Activated gamma-delta T cell (primary cell): ENCODE measurements at places on chromosomes 2 and 18.

GRCh38 chr2:655626-656025, 21.6 kb downstream of the TMEM18 start:
- DNase-seq: no peak

- DNase-seq: no peak
Measured at GRCh38 chr2:232839411-232840079, 30.5 kb upstream of the SNORC start.

DNA sequence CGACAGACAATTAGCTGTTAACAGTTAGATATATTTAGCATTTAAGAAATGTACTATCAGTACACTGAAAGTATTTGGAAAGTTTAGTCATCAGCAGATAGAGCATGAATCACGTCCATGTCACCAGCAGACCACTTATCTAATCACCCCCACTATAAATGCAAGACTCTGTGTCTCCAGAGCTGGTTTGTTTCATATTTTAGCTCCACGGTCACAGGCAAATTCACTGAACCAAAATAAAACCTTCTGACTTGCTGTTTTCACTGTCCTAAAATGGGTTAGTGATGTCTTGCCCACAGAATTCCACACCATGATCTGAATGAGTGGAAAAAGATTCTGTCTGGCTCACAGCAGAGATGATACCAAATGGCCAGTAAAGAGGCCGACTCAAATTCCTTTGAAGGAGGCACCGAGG, 64.9 kb downstream of the CDH2 start:
- DNase-seq: no peak

- DNase-seq: no peak
Measured at GRCh38 chr2:47509250-47509649, 106.3 kb downstream of the MSH2 start.

GRCh38 chr2:32852856-32853255, 93.9 kb upstream of the LTBP1 start:
- DNase-seq: no peak

DNA sequence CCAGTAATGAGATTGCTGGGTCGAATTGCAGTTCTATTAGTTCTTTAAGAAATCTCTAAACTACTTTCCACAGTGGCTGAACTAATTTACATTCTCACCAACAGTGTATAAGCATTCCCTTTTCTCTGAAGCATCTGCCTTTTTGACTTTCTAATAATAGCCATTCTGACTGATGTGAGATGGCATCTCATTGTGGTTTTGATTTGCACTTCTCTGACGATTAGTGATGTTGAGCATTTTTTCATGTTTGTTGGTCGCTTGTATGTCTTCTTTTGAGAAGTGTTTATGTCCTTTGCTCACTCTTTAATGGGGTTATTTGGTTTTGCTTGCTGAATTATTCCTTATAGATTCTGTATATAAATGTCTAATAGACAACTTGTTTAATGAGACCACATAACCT, 69.6 kb upstream of the UGP2 start:
- no peak for DNase-seq

DNA sequence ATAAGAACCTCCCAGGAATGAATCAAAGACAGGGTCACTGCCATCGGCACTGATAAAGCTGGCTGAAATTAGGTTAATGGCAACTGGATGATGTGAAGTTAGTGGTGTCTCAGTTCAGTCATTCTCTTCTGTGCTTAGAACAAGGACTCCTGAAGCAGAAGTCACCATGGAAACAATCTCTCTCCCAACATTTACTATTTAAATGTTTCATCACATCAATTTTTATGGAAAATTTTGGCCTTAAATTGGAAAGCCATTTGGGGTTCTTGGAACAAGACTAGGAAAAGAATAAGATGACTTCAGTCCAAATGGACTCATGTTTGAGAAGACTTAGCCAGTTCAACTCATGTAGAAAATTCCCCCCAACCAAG, 15.5 kb upstream of the ARL5A start:
- DNase-seq: no peak

GRCh38 chr2:157231476-157231875, 26.0 kb upstream of the GALNT5 start:
- DNase-seq: no peak

- no peak for DNase-seq
Measured at GRCh38 chr2:55620123-55620779, 2.8 kb upstream of the PPP4R3B start.

GRCh38 chr2:203401-203800, 60.4 kb downstream of the SH3YL1 start:
- no peak for DNase-seq

- no peak for DNase-seq
Measured at GRCh38 chr18:12460874-12461273, 53.1 kb downstream of the PRELID3A start.

DNA sequence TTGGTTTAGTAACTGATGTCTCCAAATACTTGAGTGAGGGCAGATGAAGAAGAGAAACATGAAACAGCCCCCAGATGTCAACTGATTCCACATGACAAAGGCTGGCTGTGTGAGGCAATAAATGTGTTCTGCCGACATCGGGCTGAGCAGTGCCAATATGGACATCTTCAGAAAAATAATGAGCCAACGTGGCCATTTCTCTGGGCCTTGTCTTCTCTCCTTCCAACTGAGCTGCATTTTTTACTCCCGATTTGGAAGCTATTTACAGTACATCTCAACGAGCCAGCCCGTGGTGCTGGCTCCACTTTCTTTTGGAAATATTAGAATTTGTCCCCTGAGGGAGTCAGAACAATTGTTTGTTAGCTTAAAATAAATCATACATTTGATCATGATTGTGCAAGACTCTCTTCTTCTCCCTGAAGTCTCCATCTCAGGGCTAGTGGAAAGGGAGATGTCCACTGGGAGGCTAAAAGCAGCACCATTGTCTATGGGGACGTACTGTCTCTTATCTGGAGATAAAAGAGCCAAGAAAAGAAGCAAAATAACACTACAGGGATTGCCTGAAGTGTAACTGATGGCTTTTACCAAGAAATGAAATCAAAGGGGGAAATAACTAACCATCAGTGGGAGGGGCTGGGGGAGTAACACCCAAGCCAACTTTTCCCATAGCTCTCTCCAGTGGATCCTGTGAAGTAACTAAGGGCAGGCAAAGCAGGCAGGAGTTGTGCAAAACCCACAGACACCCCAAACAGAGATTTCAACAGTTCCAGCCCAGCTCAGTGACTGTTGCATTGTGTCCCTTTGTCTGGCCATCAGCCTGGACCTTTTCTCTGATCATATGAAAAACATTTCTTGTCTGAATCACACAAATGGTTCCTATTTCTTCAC, 114.8 kb downstream of the RDH14 start:
- DNase-seq: no peak

GRCh38 chr2:233563663-233564430, 2.7 kb downstream of the USP40 start:
- DNase-seq: no peak

DNA sequence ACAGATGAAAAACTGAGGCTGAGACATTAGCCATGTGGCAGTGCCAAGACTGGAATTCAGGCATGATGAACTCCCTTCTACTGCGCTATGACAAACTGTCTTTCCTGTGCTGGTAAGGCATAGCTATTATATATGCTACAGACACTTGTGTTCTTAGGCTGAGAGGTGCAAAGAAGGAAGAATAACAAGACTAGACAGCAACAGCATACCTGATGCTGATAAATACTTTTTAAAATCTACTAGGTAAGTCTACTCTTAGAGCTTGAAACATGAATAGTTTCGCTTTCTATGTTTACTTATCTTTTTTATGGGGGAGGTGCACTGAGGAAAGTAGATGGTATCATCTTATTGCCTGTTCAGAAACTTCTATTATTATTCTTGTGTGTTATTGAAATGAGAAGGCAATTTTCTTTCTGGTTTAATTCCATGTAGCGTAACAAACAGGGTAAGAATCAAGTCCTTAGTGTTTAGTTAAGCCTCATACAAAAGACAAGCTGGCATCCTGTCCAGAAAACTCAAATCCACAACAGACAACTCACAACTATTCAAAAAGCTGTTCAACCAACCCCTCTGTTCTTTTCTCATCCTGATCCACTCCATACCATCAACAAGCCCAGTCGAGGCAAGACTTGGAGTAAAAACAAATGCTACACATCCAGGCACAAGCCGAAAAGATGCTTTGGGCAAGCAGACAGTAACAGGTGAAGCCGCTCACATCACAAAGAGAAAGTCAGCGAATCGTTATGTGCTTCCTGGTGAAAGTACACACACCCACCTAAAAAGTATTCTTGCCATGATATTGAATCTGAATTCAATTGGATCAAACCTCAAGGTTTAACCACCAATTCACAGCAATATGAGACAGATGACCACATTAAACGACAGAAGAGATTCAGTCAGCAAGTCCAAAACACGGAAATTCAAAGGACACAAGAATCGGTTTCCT, 1.5 kb downstream of the TTC32 start:
- no peak for DNase-seq

- no peak for DNase-seq
Measured at GRCh38 chr18:59837586-59837985, 62.2 kb upstream of the PMAIP1 start.

- no peak for DNase-seq
Measured at GRCh38 chr2:152466041-152466440, 131.1 kb downstream of the FMNL2 start.

DNA sequence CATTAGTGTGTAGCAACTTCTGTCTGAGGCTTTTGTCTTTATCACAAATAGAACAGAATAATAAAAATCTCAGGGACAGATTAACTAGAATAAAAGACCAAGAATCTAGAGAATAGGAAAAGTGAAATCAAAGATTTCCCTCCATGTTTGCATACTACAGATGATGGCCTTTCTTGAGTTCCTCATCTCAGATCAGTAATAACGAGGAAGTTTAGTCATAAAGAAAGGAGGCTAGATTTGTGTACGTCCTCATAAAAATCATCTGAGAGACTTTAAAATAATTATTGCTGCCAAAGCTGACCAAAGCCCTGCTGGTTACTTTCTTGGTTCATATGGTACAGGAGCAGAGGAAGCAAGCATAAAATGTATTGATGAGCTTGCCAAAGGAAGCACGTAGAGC, 117.3 kb downstream of the MIB1 start:
- no peak for DNase-seq

- no peak for DNase-seq
Measured at GRCh38 chr2:61423714-61424113, 47.2 kb downstream of the USP34 start.

DNA sequence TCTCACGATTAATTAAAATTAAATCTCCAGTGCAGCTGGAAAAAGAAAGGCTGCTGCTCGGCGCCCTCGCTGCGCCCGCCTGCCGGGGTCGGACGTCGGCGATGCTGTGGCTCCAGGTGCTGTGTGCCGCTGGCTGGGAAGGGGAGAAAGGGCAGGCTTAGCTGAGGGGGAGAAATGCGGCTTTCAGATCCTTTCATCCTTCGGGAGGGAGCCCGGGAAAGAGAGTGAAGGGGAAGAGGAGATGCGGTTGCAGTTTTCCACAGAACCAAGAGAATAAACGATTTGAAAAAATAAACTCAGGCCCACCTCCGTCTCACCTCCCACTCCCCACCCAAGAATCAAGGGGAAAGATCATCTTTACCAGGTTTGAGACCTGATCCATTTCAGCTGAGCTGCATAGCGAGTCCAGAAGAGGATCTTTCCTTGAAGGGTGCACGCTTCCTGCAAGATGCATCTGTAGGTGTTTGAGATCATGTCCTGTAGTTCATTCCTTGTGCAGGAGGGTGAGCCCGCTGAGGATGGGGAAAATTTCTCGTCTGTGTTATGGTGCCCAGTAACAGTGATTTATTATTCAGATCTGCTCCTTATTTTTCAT, 495 bp downstream of the TMEM169 start:
- DNase-seq: no peak

DNA sequence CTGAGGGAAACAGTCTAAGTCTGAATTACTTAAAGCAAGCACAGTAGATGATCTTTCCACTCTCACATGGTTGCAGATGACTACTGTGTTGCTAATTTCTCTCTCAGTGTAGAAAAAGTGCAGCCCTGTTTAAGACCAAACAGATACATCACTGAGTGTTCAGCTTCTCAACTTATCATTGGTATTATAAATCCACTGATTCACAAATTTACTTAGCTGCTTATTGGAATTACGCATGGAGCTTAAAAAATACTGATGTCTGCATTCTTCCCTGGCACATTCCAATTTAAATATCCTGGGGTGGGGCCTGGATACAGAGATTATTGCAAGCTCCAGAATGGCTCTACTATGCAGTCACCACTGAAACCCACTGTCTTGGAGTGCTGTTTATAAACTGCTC, 411.2 kb downstream of the RND3 start:
- DNase-seq: no peak

GRCh38 chr2:222105046-222105445, 193.8 kb downstream of the PAX3 start:
- no peak for DNase-seq

GRCh38 chr2:165876712-165877111, 76.9 kb downstream of the TTC21B start:
- DNase-seq: no peak

DNA sequence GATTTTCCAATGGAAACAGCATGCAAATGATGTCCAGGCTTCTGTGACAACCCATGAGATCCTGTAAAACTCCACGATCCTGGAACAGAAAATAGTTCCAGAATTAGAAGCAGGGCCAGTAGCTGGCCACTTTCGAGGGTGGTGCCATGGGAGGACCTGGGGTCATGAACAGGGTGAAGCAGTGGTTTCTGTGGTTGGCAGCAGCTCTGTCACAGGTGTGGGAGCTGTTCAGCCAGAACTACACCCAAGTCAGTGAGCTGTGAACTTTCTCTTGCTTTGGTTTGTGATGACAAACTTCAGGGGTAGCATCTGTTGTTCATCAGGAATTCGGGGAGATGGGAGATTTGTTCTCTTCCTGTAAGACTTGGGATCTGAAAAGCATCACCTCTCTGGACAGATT, 314.4 kb upstream of the NT5C1B start:
- no peak for DNase-seq

DNA sequence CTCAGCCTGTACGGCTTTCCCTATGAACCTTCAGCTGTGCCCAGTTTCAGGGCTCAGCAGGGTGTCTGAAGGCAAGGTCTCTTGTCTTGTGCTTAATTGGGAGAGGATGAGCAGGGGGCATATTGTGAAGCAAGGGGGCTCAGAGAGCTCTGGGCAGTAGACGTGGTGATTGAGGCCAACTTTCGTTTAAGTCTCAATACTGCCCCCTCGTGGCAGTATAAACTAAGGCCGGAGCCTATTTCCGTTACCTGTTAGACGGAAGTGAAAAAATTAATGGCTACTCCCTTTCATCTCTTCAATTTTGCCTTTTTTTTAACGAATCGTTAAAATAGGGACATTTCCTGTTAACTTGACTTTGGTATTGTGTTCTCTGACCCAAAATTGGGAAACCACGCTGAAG, 193.4 kb downstream of the TDRD15 start:
- DNase-seq: no peak

- no peak for DNase-seq
Measured at GRCh38 chr2:226915846-226916360, 80.0 kb downstream of the RHBDD1 start.

- DNase-seq: no peak
Measured at GRCh38 chr18:23170137-23170536, 34.9 kb downstream of the CABLES1 start.

GRCh38 chr18:52348209-52348608, 8.2 kb downstream of the DCC start:
- no peak for DNase-seq
